ENCODE measurements at places on chromosomes 16 and 17. TPM values are rescaled to one million over a fixed set of nuclear protein-coding genes. Genes with fewer than 3 reads are reported as not detected.

Gene LRRC37A3
- total RNA-seq: 30.3 TPM

Gene NHLRC4
- total RNA-seq: 0.36 TPM

Gene G6PC1
- total RNA-seq: not detected

DNA sequence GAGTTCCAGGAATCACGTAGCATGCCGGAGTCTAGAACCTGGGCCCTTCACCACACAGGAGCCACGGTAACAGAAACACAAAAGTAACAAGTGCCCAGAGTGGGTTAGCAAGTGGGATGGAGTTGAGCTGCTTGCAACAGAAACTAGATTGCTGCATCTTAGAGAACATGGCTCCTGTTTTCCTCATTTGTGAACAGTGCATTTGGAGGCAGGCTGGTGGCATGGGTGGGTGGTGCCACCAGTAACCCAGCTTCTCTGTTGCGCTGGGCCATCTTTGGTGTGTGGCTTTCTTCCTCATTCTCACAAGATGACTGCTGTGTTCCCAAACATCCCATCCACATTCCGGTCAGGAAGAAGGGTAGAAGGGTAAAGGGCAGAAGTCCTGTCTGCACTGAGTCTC, 95.5 kb downstream of the KATNIP start:
- no peak for DNase-seq

DNA sequence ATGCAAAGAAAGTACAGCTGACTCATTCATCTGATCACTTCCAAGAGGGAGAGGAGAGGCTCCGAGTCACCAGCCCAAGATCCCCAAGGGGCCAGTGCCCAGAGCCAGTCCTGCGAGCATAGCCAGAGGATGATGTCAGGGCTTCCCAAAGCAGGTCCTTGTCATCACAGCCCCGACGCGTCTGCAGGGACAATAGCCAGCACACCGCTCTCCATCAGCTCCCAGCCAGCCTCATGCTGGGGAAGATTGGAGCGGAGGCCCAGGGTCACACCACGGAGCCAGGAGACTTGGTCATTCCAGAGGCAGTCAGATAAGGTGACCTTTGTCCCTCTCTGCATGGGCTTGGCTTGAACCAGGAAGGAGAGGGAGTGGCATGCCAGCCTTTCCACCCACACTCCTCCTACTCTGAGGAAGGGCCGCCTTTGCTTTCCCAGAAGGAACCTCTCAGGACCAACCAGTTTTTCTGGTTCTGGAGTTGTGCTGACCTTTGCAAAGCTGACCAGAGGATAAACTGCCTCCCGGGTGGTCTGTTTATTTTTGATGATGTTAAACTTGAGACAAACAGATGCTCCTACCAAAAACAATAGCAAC, 58.3 kb upstream of the ARHGAP44 start:
- peak; percentile 82 for DNase-seq
